Heart right ventricle (tissue), 16 donors: ENCODE measurements at places on chromosomes 2 and 18. TPM values are rescaled to one million over a fixed set of nuclear protein-coding genes. Genes with fewer than 3 reads are reported as not detected.

The MAB21L4 gene
- total RNA-seq, result not detected

The AGXT gene
- total RNA-seq, result not detected

The STARD6 gene
- not detected for total RNA-seq

The CCDC74B gene
- total RNA-seq, result 0.33 TPM

The PLGLB1 gene
- total RNA-seq, result 2.0 TPM
